Fibroblast of skin of left biceps (primary cell): ENCODE measurements at places on chromosomes 2 and 18.

- DNase-seq, result peak; percentile 68
Measured at GRCh38 chr2:223203971-223204929, 152.3 kb downstream of the KCNE4 start.

DNA sequence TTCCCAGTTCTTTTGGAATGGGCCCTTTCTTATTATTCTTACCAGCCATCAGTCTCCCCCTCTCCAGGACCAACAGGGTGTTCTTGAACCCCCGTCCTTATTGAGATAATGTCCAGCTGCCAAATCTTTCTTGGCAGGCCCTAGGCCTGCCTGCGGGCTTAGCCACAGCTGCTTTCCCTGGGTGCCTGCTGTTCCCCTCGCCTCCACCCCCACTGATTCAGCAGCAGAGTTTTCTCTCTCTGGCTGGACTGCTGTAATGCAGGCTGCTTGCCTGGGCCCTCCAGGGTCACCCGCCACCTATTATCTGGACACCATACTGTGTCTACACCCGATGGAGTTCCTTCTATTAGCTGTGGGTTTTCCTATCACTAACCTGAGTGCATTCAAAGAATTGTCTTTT lies 395.4 kb upstream of the ATP5MC3 start:
- no peak for DNase-seq

DNA sequence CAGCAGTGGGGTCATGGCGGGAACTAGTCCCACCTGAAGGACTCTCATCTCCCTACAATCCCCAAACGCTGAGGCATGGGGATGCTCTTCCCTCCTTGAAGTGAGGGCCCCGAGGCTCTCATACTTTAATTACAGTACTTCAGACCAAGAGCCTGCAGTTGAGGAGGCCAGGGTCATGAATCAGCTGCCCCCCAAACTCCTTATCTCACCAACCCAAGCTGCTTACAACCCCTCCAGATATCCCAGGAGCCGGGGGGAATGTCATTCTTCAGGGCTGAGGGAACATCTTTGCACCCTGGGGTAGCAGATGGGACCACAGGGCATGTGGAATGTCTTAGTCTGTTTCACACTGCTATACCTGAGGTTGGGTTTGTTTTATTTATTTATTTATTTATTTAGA lies 2.8 kb upstream of the CAPN10 start:
- no peak for DNase-seq

- DNase-seq, result no peak
Measured at GRCh38 chr2:153388246-153388645, 90.3 kb downstream of the RPRM start.

DNA sequence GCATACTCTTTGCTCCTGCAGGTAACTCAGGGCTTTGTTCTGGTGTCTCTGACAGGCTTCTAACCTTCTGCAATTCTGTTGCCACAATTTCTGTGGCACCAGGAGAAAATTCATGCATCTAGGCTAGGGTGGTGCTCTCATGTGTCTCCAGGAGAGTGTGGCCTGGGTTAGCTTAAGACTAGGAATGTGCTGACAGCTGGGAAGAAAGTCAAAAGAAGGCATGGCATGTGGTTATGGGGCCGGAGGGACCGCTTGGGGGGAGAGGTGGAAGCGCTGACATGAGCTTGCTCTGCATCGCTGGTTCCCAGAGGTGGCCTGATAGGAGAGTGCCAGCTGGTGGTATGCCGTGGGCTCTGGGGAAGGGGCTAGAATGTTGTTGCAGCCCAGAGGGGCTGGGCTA lies 173.3 kb upstream of the TNP1 start:
- no peak for DNase-seq

DNA sequence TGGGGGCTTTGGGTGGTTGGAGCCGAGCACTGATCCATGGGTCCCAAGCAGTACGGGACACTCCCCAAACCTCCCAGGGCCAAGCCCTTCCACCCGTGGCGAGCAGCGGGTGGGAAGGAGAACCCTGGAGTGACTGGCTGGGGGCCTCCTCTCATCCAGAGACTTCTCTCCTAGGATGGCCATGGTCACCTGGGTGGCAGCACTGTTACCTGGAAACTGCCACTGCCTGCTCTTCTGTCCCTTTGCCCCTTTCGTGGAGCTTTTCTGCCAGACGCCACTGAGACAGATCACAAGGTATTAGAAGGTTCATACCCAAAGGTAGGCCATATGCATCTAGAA lies 26.9 kb downstream of the CENPO start:
- no peak for DNase-seq

GRCh38 chr2:150341982-150342680 lies 145.3 kb downstream of the RND3 start:
- DNase-seq, result no peak

DNA sequence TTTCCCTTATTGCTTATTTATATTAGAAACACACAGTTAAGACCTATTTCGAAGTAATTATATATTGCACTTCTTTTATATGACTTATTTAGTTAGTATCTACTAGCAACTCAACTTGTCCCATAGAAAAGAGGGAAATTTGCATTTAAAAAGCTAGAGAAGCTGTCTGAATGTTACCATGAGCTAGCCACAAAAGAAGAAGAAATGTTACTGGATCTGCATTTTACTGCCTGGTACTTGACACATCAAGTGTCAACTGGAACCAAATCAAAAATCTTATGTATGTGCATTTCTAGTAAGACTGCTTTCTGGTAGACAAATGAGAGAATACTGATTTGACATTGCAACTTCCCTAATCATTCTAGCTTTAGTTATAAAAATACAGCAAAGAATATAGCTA lies 424.6 kb upstream of the VRK2 start:
- DNase-seq, result no peak

- DNase-seq, result no peak
Measured at GRCh38 chr2:132754392-132754791, 84.4 kb upstream of the LYPD1 start.

DNA sequence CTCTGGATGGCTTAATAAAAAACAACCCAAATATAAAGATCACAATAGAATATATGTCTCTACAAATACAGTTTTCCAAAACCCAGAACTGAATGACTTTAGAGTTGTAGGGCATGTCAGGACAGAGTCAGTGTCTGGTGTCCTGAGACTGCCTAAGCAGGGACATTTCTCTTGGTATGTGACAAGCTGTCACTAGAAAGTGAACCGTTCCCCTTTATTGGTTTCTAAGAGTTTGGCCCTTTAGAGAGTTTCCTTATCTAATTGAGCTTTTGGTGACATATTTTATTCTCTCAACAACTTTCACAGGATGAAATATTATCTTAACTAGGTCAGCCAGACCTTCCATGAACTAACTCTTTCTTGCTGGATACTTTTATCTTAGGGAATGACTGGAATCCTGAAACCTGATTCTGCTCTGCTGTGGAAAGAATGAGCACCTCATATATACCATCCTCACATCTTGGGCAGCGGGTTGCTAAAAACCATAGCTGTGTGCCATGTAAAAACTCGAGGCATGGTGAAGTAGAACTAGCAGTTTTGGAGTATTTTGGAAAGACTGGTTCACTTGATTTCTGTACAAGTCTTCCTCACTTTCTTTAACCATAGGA lies 54.8 kb downstream of the CAVIN2 start:
- no peak for DNase-seq

DNA sequence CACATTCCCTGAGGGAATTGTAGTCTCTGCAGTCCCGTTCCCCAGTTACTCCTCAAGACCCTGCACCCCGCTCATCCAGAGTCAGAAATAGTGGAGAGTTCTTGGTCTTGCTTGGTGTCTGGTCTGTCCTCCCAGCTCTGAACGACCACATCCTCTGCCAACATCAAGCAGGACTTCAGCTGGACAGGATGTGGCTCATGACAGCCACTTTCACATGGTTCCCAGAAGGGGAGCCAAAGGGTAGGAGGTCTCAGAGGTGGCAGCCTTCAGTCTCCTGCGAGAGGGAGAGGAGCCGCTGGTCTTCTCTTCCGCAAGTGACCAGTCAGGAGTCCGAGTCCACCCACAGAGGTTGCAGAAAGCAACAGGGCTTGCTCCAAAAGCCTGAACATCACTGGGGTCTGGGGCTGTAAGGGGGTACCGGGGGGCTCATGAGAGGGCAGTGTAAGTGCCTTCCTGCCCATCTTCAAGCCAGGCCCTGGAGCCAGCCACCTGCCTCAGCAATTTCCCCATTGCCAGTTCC lies 29.8 kb downstream of the B3GNT7 start:
- no peak for DNase-seq

GRCh38 chr18:65257149-65257548 lies 493.7 kb upstream of the CDH7 start:
- no peak for DNase-seq

GRCh38 chr2:102138331-102138730 lies 4.2 kb upstream of the IL1R1 start:
- DNase-seq, result no peak

DNA sequence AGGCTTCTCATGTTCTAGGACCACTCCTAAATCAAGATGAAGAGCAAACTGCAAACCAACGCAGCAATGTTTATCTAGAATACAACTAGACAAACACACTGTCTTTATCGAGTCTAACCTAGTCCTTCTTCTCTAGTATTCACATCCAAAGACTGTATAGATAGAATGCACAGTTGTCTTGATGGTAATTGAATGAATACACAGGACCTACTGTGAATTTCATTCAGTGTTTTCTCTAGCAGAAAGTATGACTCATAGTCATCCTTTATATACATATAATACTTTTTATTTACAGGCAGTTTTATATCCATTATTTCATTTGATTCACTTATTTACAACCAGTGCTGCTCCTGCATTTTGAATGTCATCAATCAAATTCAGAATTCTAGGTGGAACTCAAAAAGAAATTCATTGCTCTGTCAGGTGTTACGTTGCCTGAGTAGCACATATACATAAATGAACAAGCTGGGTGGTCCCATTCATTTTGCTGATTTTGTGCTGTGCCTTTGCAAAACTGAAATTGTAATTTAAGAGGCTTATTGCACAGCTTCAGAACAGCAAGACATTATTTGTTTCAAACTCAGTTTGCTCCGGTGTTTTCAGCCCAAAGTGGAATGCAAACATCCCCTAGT lies 374.8 kb downstream of the EPHA4 start:
- DNase-seq, result no peak

- DNase-seq, result no peak
Measured at GRCh38 chr2:145975406-145975805, 1455.5 kb upstream of the ZEB2 start.

DNA sequence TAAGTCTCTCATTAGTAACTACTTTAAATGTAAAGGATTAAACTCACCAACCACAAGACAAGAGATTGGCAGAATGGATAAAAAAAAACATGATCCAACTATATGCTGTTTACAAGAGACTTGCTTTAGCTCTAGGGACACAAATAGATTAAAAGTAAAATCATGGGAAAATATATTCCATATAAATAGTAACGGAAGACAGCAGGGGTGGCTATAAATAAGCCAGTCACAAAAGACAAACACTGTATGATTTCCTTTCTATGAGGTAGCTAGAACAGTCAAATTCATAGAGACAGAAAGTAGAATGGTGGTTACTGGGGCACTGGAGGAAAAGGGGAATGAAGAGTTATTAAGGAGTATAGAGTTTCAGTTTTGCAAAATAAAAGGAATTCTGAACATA lies 145.2 kb downstream of the THADA start:
- DNase-seq, result no peak

DNA sequence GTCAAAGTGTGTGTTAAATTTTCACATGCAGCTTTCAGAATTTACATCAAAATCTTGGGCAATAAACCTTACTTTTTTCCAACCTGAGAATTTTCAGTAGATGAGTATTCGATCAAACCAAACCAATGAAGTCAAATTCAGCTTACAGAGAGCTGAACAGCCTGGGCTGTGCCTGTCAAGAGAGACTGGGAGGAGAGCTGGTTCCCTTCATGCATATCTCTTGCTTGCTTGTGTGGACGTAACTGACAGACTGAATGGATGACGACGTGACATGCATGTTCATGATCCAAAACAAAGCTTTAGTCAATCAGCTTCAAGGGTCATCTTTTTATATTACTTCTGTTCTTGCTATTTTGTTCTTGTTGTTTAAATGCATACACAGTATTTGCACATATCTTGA lies 145.2 kb downstream of the GALNT3 start:
- no peak for DNase-seq

- no peak for DNase-seq
Measured at GRCh38 chr2:182057002-182057401, 71.3 kb downstream of the PPP1R1C start.

DNA sequence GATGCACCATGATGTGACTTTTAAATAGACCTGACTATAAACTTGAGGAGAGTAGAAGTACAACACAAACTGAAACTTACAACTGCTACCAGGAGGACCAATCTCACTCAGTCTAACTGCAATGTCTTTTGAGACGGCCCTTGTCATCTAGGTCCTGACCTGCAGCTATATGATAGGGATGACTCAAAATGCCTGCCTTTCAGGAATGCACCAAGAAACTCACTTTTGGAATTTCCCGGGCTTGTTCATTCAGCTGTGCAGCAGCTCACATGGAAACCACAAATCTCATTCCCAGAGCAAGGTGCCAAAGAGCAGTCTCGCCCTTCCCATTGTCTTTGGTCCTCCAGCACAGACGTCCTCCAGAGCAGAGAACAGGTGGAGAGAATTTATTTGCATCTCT lies 113.7 kb downstream of the SPOPL start:
- DNase-seq, result no peak

- DNase-seq, result no peak
Measured at GRCh38 chr2:196448407-196449079, 191.0 kb upstream of the CCDC150 start.

GRCh38 chr2:15633971-15634346 lies 42.3 kb downstream of the DDX1 start:
- DNase-seq, result no peak

- no peak for DNase-seq
Measured at GRCh38 chr2:86275962-86276361, 61.5 kb downstream of the REEP1 start.

GRCh38 chr2:229686122-229686919 lies 28.0 kb downstream of the DNER start:
- no peak for DNase-seq

DNA sequence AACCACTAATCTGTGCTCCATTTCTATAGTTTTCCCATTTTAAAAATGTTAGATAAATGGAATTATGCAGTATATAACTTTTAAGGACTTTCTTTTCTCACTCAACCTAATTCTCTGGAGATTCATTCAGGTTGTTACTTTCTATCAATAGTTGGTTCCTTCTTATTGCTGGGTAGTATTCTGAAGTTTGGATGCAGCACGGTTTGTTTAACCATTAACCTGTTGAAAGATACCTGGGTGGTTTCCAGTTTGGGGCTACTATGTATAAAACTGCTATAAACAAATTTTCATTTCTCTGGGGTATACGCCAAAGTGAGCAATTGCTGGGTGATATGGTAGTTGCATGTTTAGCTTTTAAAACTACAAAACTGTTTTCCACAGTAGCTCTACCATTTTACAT lies 39.1 kb upstream of the MAPRE2 start:
- DNase-seq, result no peak

DNA sequence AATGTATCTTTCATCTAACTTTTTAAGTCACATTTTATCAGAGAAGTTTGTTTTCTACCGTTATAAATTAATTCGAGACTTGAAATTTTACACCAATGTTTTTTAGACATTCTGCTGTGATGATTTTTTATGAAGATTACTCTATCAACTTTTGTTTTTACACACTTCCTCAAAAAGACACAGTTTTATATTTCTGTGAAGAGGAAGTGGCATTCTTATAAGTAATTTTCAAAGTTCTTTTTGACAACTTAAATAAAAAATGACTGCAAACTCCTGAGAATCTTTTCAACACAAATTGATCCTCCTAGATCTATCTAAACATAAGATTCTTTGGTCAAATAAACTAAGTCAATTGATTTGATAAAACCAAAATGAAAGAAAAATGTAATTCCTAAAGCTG lies 13.7 kb downstream of the ANKRD44 start:
- no peak for DNase-seq
